Naive thymus-derived CD4-positive, alpha-beta T cell (primary cell): ENCODE measurements at places on chromosomes 1 and 21. TPM values are rescaled to one million over a fixed set of nuclear protein-coding genes. Genes with fewer than 3 reads are reported as not detected.

DNA sequence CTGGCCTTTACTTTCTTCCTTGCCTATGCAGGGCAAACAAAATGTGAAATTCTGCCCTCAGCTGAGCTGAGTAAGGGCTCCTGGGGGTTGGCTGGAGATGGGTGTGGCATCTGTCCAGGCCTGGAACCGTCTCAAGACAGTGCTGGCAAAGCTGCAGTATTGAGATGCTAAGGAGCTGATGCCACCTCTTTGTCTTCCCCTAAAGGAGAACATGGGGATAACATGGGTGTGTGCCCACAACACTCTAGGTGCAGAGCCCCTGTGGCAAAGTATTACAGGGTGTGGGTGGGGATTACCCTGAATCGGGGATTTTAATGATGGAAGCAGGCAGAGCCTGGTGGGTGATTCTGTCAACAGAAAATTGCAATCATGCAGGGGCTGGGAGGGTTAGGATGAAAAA is 2.5 kb upstream of the ST3GAL3 start:
- DNase-seq, result no peak

GRCh38 chr1:51714374-51715019 is 97.6 kb downstream of the OSBPL9 start:
- no peak for DNase-seq

RAVER2 gene
- total RNA-seq, result 1.4 TPM

RXFP4 gene
- total RNA-seq, result not detected in 2 replicates
